ENCODE measurements at places on chromosomes 1 and 21.
A peak's percentile ranks its signal among the peaks of the same experiment; 100 is the strongest.

GRCh38 chr1:118825619-118826018, 162.5 kb downstream of the TBX15 start:
- no peak for DNase-seq

DNA sequence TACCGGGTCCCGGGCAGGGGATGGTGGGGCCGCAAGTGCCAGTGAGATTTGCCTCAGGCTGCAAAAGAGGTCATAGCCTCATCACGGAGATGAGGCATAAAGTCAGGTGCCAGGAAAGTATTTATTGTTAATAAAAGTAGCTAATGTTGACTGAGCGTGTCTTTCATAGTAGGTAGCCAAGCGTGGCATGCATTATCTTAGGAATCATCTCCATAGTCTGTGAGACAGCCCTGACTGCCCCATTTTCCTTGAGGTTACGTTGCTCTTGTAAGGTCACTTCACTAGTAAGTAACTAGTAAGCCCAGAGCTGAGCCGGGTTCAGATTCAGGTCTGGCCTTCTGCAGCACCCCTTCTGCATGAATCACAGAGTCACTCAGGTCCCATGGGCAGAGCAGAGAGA, 174.2 kb downstream of the CAMTA1 start:
- DNase-seq = no peak

GRCh38 chr1:96722161-96722922, 758 bp downstream of the PTBP2 start:
- DNase-seq = no peak

- DNase-seq = no peak
Measured at GRCh38 chr1:40267767-40268187, 9.7 kb downstream of the ZMPSTE24 start.

- no peak for DNase-seq
Measured at GRCh38 chr1:50308878-50309277, 114.4 kb downstream of the DMRTA2 start.

GRCh38 chr1:208190784-208191183, 53.4 kb downstream of the PLXNA2 start:
- no peak for DNase-seq

DNA sequence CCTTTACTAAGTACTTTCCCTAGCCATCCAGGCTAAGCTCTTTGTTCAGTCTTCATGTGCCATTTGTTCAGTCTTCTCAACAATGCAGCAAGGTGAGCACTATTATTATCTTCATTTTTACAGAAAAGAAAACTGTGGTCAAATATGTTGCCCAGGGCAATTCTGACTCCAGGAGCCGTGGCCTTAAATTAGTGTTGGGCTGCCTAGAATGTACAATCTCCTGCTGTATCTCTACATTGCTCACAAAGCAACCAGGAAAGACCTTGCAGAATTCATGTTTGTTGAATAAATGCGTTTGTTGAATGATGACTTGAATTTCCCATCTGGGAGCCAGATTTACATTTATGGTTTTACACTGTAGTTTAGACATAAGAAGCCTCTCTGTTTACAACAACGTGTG, 14.2 kb downstream of the CD101 start:
- DNase-seq = no peak

- DNase-seq = peak; percentile 86
Measured at GRCh38 chr1:32249831-32250525, 1.1 kb upstream of the LCK start.

GRCh38 chr1:89271341-89272015, 1.2 kb downstream of the GBP5 start:
- no peak for DNase-seq

GRCh38 chr1:22273686-22274681, 131.1 kb upstream of the WNT4 start:
- DNase-seq = no peak

GRCh38 chr1:19616489-19616888, 27.6 kb upstream of the NBL1 start:
- no peak for DNase-seq

GRCh38 chr1:84936116-84936810, 43.3 kb upstream of the LPAR3 start:
- DNase-seq = peak; percentile 34

DNA sequence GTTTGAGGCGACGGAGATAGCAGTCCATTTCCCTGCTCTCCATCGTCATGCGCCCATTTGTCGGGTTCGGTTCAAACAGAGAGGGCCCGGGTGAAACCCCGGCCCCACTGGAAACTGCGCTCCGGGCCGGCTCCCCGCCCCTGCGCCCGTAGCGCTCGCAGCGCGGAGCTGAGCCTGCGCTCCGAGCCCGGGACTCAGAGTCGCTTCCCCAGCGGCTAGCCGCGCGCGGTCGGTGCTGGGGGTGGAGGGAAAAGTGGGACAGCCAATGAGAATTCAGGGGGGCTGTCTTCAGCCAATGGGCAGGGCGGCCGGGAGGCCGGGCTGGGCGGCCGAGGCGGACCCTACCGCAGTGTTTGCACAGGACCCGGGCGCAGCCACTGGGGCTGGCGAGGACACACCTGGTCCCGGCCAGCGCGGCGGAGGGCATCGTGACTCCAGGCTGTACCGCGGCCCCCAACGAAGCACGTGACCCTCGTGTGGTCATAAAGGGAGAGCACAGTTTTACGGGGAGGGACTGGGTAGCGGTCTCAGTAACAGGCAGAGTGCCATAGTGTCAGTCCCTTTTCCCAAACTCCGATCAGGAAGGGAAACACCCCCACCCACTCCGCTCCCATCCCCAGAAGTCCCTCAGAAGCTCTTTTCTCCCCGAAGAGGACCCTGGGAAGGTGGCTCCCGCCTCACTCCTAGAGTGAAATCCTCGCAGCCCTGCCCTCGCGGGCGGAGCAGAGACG, at the start of gene INKA2:
INKA2 (minus strand) TSS at position 202 of the 731 bp plus-strand sequence; CDS start at position 49, 153 bp downstream.
- peak; percentile 81 for DNase-seq

GRCh38 chr21:38329162-38329561, 72.4 kb downstream of the KCNJ15 start:
- no peak for DNase-seq

DNA sequence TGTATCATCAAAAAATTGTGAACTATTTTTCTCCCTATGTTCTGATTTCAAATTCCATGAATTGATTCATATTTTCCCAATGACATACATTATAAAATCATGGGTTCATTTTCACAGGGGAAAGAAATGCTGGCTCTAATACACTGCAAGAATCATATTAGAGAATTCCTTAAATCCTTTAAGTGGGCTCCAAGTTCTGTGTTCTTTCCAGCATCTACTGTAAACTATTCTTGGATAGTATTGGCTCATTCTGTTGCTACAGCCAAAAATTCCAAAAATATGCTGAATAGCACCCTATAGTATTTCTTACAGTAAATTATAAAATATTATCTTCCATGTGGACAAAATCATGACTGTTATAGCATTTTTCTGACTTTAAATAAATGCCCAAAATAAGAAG, 19.0 kb upstream of the C1orf105 start:
- no peak for DNase-seq

DNA sequence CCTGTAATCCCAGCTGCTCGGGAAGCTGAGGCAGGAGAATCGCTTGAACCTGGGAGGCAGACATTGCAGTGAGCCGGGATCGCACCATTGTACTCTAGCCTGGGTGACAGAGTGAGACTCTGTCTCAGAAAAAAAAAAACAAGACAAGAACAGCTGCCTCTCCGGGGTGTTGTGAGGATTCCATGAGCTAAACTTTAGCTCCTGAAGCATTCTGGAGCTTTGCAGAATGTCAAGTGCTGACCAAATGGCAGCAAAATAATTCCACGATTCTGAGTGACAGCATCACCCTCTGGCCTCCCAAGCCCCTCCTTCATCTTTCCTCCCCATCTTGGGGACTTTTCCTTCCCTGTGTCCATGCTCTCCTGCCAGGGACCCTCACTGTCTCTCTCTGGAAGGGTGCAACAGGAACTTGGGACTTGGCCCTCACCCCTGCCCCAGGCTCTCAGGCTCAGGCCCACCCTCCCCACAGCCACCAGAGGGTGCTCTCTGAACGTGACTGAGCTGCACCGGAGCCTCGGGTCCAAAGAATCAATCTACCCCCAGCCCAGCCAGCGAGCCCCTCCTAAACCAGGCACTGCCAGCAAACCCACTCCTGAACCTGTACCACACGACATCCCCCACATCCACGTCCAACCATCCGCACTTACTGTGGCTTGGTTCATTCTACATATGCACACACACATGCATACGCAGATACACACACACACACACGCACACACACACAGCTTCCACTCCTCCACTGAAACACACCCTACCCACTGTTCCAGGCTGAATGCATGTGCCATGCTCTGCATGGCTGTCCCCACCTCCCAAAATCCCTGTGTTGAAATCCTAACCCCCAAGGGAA, 45.7 kb downstream of the ACOT7 start:
- DNase-seq = peak; percentile 30

- DNase-seq = no peak
Measured at GRCh38 chr1:181353526-181353925, 129.8 kb upstream of the CACNA1E start.

GRCh38 chr1:186295980-186296379, 79.1 kb downstream of the TPR start:
- no peak for DNase-seq

- no peak for DNase-seq
Measured at GRCh38 chr1:73859227-73859626, 338.7 kb downstream of the LRRIQ3 start.

DNA sequence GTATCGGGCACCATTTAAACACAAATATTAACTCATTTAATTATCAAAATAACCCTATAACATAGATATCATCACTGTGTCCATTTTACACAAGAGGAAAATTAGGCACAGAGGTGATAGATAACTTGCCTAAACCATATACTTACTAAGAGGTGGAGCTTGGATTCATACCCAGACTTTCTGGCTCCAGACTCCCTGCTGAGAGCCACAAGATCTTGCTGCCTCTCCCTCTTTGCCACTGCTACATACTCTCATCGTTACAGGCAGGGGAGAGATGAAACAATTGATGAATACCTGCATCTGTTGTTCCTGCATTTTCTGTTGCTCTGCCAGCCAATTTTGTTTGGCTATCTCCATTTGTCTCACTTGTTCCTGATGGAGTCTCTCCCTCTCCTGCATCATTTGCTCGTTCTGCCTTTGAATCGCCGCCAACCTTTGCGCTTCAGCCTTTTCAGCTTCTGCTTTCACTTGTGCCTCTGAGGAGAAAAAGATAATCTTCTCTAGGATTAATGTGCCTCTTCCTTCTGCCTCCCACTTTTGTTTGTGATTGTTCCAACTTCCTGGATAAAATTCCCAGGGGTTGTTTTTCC, 10.6 kb downstream of the GBP5 start:
- DNase-seq = no peak

- DNase-seq = no peak
Measured at GRCh38 chr1:55623311-55623710, 408.1 kb upstream of the USP24 start.

DNA sequence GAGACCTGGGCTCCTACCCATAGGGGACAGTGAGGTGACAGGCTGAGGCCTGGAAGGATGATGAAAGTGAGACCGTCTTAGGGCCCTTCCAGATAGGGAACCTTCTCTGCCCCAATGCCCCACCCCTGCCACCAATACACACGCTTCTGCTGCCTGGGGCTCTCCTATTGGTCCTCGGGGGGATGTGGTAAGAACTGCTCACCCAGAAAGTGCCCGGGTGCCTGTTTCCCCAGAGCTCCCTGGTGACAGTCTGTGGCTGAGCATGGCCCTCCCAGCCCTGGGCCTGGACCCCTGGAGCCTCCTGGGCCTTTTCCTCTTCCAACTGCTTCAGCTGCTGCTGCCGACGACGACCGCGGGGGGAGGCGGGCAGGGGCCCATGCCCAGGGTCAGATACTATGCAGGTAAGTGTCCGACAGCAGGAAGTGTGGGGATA, 948 bp downstream of the SEMA4A start:
- peak; percentile 54 for DNase-seq

- no peak for DNase-seq
Measured at GRCh38 chr1:40936931-40937339, 42.6 kb upstream of the CTPS1 start.

DNA sequence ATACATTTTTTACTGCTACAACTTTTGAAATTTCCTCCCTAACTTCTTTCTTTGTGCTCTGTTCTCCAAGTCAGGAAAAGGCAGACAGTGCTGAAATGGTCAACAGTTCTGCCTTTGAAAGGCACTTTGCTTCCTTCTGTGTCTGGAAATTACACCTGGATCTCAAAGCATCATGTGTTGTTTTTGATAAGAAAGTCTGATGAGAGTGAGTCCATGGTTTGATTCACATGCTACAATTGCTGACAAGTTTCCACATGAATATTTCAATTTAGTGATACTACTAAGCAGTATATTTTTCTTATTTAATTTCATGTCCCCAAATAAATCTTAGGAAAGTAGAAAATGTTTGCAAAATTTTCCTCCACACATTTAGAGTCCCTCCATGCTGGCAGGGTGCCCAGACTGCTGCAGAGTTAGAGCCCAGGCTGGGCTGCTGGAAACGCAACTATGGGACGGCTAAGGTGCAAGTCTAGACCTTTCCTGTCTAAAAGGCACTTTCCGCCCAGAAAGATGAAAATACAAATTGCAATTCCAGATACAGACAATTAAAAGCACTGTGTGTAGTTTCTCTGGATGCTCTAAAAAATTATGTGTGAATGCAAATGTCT, 96.6 kb upstream of the RUNX1 start:
- DNase-seq = no peak

GRCh38 chr1:235012436-235013210, 116.0 kb downstream of the TOMM20 start:
- no peak for DNase-seq

GRCh38 chr21:44712203-44713028, 1.0 kb upstream of the TSPEAR start:
- DNase-seq = no peak

DNA sequence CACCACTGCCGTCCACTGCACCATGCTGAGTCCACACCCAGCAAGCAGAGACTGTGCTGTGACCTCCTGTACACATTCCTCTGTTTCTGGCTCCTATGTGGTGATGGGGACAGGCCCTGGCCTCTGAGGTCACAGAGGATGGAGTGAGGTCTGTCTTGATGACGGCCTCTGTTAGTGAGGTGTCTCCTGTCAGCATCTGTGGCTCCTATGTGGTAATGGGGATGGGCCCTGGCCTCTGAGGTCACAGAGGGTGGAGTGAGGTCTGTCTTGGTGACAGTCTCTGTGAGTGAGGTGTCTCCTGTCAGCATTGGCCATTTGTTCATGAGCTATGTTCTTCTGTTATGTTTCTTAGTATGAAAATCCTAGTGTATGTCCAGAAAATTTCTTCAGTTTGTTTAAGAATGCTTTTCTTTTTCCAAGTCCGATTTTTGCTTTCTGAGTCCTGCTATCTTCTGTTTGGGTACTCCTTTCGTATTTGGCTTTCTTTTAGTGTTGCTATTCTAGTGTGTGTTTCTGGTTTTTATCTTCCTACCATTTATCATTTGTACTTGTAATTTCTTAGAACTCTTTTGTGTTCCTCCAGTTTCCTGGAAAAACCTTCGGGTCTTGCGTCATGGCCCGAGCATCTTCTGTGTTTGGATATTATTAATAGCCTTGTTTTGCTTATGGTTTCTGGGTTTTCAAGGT, 13.4 kb downstream of the SNAP47 start:
- no peak for DNase-seq

DNA sequence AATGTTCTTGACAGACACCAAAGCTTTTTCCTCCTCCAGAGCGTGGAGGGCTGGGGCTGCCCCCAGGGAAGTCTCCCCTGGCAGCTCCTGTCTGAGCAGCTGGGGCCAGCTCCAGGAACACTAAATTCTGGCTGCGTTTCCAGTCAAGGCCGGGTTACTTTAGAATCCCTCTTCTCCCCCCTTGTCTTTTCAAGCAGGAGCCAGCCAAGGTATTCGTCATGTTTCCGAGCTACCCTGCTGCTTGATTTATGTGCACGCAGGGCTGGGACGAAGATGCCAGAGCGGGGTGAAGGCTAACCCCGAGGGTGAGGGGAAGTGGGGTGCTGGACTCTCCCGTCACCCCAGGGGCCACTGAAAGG, 68.1 kb upstream of the ANGPTL1 start:
- no peak for DNase-seq

GRCh38 chr21:42002421-42002958, 7.7 kb downstream of the ZBTB21 start:
- no peak for DNase-seq
